ENCODE measurements at places on chromosomes 11 and 22.

- DNase-seq, result no peak
These were observed 6.7 kb downstream of the SLC37A2 start for GRCh38 chr11:125069796-125070195.

- no peak for DNase-seq
These were observed 100.8 kb upstream of the B3GAT1 start for GRCh38 chr11:134512571-134513538.

- no peak for DNase-seq
These were observed 2.4 kb downstream of the LTBP3 start for GRCh38 chr11:65555693-65556231.

- DNase-seq, result no peak
These were observed 35.0 kb downstream of the DKK3 start for GRCh38 chr11:11973361-11973800.

- no peak for DNase-seq
These were observed 2.7 kb downstream of the APOL2 start for GRCh38 chr22:36236388-36237319.

- no peak for DNase-seq
These were observed 120.5 kb downstream of the HIPK3 start for GRCh38 chr11:33377412-33378370.

DNA sequence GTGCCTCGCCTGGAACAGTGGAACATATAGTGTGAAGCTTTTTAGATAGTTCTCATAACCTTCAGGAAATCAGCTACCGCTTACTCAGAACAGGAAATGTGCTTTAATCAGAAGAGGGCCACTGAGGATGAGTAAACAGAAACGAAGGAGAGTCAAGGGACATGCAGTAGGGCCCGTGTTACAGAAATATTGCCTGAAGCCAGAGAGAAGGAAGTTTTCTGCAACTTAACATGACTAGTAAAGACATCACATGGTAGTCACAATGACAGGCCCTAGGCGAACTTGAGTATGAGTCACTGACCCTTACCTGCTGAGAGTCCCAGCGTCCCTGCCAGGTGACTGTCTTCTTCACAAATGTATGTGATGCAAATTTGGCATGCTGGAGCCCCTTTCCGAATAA, 39.4 kb downstream of the CARD18 start:
- no peak for DNase-seq

DNA sequence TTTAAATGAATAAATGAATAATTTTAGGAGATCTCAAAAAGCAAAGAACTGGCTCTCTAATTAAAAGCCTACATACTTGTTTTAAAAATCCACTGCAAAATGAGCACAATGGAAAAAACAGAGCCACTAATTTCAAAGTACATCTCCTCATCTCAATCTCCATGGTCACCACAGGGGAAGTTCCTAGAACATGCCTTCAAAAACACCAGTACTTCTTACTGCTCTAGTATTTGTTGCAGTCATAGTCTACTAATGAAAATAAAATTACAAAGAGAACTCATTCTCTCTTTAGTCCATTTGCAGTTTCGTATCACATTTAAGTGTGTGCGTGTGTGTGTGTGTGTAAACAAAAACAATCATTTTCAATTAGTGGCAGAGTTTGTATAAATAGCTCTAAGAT, 54.0 kb downstream of the PIK3C2A start:
- no peak for DNase-seq

DNA sequence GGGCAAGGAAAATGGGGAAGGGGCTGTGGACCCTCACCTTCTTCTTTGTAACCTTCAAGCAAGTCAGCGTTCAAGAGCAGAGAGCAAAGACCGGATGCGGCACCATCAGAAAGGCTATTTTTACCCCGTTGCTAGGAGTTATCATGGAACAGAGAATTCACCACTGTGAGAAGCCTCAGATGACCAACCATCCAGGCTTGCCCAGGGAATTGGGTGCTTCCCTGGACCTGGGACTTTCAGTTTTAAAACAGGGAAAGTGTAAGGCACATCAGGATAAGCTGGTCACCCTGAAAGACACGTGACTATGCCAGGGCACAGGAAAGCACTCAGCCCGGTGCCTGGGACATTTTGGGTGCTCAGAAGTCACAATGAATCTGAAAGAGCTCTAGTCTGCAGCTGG, 10.4 kb downstream of the GALNT18 start:
- DNase-seq, result no peak

DNA sequence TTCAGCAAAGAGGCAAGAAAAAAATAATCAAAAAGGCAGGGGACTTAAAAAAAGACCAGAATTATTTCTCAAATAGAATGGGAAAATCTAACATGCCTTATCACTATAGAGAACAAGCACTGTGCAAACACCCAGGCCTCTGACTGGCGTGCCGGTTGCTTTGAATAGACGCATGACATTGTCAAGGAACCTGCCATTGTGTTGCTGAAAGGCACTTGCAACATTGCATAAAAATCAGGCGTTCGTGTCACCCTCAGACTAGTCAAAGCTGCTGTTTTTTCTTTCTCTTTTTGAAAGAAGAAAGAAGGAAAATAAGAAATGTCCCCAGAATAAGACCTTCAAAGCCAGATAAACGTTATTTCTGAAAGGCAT, 549.3 kb upstream of the CADM1 start:
- no peak for DNase-seq

DNA sequence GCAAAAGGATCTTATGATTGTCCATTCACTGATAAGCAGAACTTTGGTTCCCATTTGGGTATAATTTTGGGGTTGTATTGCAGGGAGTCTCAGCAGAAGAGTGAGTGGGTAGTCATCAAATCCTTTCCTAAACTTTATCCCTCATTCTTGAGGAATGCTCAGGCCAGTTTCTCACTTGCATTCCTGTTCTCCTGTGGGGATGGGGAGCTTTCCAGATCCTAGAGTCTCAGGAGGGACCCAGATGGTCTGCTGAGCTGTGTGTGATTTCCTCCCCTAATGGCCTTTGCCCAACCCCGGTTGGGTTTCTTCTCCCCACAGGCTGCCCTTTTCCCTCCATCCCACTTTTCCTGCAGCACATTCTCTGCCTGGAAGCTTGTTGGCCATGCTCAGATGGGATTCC, 79.9 kb downstream of the MIAT start:
- no peak for DNase-seq

DNA sequence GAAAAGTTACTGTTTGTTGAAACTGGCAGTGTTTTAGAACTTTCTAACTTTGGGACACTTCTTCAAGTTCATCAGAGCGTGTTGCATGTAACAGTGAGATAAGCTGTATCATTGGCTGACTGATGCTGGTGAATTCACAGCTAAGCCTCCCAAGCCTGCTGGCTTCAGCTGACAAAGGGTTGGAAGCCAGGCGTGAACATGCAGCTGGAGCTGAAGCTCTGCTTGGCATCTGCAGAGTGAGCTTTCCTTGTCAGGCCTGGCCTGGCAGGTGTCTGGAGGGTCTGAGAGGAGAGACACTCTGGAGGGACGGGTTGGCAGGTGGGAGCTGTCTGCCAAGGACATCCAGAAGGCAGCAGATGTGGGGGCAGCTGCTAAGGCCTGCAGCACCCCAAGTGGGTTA, 1.5 kb downstream of the AMPD3 start:
- peak; percentile 30 for DNase-seq

DNA sequence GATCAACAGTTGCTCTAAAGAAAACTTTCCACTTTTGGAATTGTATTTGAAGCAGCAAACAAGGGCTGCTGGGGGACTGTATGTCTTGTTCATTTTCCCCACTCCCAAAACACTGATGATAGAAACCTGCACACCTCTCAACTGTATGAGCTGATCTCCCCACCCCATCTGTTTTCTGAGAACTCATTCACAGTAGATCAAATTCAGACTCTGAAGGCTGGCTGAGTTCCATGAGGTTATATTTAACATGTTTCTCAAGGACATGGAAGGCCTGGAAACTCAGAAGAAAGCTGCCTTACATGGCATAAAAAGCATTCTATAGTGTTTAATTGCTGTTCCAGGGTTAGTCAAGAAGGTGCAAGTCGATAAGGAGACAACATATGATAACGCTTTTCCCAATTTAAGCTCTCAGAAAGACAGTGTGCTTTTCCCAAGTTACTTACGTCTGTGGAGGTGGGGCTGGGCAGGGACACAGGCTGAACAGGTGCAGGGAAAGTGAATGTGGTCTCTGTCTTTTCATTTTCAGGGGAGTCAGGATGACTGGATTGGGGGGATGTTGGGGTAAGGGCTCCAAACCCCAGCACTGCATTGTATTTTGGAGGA, 23.0 kb downstream of the LARGE2 start:
- DNase-seq, result no peak

DNA sequence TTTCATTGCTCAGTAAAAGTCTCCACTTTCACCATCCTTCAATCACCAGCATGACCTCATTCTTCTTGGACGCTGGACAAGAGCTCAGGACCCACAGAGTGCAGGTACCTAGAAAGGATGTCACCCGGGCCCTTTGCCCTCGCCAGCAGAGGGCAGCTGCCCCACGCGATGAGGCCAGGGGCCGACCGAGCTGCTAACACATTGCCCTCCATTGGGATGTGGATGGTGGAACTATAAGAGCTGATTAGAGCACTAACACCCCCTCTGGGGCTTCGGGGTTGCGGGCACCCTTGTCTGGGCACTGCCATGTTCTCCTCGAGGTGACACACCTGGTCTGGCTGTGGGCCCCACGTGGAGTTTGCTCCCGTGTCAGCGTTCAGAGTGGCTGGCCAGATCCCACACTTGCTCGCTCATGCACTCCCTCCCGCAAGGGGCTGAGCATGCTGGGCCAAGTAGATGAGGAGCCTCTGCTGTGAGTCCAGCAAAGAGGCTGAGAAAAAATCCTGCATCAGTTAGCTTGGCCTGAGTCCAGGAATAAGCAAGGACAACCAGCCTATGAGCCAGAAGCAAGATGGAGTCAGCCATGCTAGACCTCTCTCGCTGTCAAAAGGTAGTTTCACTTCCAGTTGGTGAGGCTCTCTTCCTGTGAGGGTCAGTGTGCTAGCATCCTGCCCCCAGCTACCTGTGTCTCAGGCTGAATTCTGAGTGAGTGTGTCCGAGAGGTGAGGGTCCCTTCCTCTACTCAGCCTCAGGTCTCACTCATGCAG, 9.8 kb downstream of the KRTAP5-6 start:
- no peak for DNase-seq

GRCh38 chr11:95100191-95100648, 10.6 kb downstream of the ENDOD1 start:
- DNase-seq, result no peak

- no peak for DNase-seq
These were observed 10.8 kb downstream of the ALDH3B2 start for GRCh38 chr11:67663532-67664212.

DNA sequence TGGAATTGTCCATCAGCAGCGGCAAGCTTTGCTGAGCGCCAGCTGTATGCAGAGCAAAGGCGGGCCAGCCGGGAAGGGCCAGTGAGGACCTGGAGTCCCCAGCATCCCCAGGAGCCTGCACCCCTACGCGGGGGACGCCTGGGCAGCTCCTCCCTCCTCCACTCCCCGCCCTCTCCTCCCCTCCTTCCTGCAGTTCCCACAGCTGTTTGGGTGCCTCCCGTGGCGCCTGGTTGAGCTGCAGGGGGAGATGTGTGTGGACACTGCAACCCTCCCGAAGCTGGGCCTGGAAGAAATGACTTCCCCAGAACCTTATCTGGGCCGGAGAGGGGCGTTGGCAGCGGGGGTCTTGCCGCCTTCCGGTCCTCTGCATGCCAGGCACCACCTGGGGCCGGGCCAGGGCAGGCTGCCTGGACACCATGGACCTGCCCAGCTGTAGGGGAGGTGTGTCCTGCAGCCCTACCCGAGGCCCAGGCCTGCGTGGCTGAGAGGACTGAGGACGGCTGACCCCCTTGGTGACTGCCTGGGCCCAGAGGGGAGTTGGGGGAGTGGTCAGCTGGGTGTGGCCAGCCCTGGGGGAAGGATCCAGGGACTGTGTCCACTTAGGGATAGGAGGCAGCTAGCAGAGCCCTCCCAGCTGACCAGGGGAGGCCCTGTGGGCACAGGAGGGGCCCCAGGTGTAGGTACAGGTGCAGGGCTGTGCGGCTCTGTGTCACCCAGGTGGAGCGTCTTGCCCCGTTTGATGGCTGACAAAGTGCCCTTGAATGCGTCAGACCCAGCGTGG, 16.8 kb upstream of the MUC6 start:
- no peak for DNase-seq

DNA sequence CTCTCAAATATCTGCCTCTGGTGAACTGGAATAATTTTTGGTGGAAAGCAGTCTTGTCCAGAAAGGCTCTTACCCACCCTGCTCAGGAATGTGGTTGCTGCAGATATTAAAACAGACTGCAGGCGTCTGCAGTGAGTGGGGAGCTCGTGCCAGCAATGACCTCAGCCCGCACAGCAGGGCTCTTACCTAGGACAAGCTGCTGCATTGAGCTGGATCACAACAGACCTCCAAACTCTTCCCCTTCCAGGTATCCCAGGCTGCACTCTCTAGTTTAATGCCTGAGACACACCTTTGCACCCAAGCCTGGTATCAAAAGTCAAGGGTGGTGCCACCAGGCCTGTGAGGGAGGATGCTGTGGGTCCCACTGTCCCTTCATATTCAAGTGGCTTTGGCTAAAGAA, 69.7 kb upstream of the CDON start:
- peak; percentile 14 for DNase-seq

Data from NCI-H1694 treated with DMSO at 0.1 percent for 48 hours (cell line).